ENCODE measurements at places on chromosomes 2 and 18. TPM values are rescaled to one million over a fixed set of nuclear protein-coding genes. Genes with fewer than 3 reads are reported as not detected.

TANC1 gene
- total RNA-seq = 26.8 TPM

INHBB gene
- total RNA-seq = not detected

CCDC142 gene
- total RNA-seq = 27.6 TPM

HJURP gene
- total RNA-seq = 1.5 TPM

CAPN14 gene
- total RNA-seq = 0.33 TPM

GNAL gene
- 0.15 TPM for total RNA-seq

KRTCAP3 gene
- not detected for total RNA-seq

COLEC12 gene
- 122 TPM for total RNA-seq

RBMS1 gene
- 87.0 TPM for total RNA-seq

MC4R gene
- total RNA-seq = not detected

STON1 gene
- total RNA-seq = 14.4 TPM

WDFY1 gene
- total RNA-seq = 97.3 TPM

MAPK4 gene
- not detected for total RNA-seq

PDCL3 gene
- total RNA-seq = 8.3 TPM

STAT1 gene
- 164 TPM for total RNA-seq

ARHGAP25 gene
- total RNA-seq = 0.66 TPM

RAPH1 gene
- total RNA-seq = 19.2 TPM

SERPINB2 gene
- 6.5 TPM for total RNA-seq

RNF152 gene
- 14.7 TPM for total RNA-seq

CXCR1 gene
- total RNA-seq = not detected

GAD1 gene
- total RNA-seq = 0.33 TPM

TLX2 gene
- 0.58 TPM for total RNA-seq

ASPRV1 gene
- total RNA-seq = 0.33 TPM

FAHD2B gene
- 8.3 TPM for total RNA-seq

CCDC68 gene
- 4.6 TPM for total RNA-seq

TET3 gene
- total RNA-seq = 3.1 TPM

VAMP8 gene
- total RNA-seq = 2.8 TPM

CYP27A1 gene
- total RNA-seq = 19.1 TPM

NT5DC4 gene
- not detected for total RNA-seq

PKDCC gene
- 129 TPM for total RNA-seq

C2orf66 gene
- 0.17 TPM for total RNA-seq

STPG4 gene
- total RNA-seq = 0.17 TPM

ITPRIPL1 gene
- 5.8 TPM for total RNA-seq

KIAA2012 gene
- total RNA-seq = 0.17 TPM

HMSD gene
- total RNA-seq = 0.15 TPM

EMILIN2 gene
- total RNA-seq = 16.3 TPM

IL36B gene
- not detected for total RNA-seq
